ENCODE measurements at places on chromosomes 12 and 14.

DNA sequence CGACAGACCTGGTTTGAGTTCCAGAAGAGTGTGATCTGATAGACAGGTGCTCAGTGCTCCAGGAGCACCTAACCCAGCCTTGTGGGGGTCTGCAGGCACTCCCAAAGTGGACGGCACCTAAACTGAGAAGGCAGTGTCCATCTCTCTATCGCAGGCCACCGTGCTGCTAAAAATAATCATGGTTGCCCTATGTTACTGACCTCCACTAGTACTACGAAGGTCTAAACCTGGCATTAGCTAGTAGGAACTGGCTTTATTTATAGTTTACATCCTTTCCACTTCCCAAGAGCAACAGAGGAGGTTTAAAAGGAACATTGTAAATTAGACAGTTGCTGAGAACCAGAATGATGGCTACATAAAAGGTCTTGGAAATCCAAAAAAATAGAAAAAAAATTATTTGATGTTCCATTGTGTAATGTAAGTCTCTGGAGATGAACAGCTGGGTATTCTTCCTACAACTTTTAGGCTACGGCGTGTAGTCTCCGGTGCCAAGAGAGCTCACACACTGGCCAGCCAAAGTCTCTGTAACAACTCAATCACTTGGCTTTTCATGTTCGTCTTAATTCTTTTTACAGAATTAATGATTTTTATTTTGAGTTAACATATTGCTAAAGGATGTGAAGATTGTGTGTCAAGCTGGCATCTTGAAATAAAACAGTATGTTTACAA, 27.3 kb downstream of the PPFIBP1 start:
- DNase-seq = no peak

- no peak for DNase-seq
Measured at GRCh38 chr14:73759183-73759713, 45.1 kb upstream of the PNMA1 start.

GRCh38 chr12:10690906-10691305, 17.1 kb upstream of the STYK1 start:
- DNase-seq = no peak

GRCh38 chr14:61504901-61505300, 183.5 kb downstream of the PRKCH start:
- no peak for DNase-seq

DNA sequence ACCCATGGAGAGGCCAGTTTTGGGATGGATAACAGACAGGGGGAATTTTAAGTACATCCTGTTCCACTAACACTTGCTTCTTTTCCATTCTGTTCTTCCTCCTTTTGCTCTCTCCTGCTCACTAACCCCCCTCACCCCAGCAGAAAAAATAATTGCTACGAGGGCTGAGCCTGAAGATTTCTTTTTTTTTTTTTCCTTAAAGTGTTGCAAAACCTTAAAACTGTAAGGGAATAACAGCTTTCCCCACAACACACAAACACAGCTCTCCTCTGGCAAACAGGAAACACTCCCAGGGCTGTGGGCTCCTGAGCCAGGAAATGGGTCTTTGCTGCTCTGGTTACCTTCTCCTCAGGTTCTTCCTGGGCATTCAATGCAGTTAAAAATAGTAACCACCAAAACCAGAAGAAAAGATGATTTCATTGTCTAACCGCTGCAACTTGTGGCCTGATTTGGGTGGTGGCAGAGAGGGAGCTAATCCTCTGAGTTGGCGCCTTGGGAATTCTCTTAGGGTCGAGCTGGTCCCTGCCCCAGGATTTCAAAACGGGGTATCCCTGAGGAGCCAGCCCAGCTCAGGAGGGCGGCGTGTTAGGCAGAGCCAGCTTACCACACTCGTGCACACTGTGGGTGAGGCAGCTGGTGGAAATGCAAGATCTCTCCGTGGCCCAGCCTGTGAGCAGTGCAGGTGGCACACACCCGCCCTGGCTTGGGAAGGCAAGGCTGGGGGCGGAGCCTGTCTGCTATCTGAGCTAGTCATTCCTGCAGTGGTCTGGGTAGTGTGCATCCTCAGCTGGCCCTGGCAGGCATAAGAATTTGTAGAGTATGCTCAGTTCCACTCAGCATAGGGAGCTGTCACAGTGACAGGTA, 17.1 kb upstream of the EMP1 start:
- no peak for DNase-seq
